Neuronal stem cell (in vitro differentiated cells): ENCODE measurements at places on chromosomes 1 and 21.

GRCh38 chr21:19120591-19120990 is 717.0 kb upstream of the TMPRSS15 start:
- H3K27me3 ChIP-seq: no peaks in the 10 kb centered on the region
- no peak overlapping the region for H3K4me3 ChIP-seq
- no peaks in the 10 kb centered on the region for H3K36me3 ChIP-seq
- H3K27ac ChIP-seq: no peak overlapping the region
- DNase-seq: no peak

DNA sequence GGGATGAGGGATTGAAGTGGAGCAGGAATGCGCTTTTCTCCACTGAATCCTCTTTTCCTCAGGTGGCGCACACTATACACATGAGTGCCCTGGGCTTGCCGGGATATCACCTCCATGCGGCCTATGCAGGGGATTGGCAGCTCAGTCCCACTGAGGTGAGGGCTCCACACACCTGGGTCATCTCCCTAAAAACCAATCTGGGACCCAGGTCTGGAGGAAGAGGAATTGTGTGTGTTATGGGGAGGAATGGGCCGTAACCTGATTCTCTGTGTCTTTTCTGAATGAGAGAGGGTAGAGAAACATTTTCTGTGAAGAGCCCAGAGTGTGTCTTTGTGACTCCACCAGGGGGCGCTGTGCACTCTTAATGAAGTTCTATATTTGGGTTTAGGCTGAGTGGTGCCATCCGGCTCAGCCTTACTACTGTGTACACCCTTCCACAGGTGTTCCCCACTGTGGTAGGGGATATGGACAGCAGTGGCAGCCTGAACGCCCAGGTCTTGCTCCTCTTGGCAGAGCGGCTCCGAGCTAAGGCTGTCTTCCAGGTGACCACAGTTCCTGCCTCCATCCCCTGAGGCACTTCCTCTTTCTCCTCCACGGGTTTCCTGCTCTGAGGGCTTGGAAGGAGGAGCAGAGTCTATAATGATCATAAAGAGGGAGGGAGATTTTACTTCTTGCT is 1.5 kb downstream of the TOMM40L start:
- H3K27me3 ChIP-seq: peaks cover 1% of the 10 kb centered on the region
- H3K4me3 ChIP-seq: no peak overlapping the region
- H3K4me1 ChIP-seq: peaks cover 11% of the 10 kb centered on the region
- H3K36me3 ChIP-seq: peaks cover 22% of the 10 kb centered on the region
- peak; percentile 81 for DNase-seq

GRCh38 chr1:69103705-69104385 is 463.9 kb upstream of the LRRC7 start:
- no peak overlapping the region for H3K4me3 ChIP-seq
- H3K27ac ChIP-seq: no peak overlapping the region
- no peaks in the 10 kb centered on the region for H3K4me1 ChIP-seq

DNA sequence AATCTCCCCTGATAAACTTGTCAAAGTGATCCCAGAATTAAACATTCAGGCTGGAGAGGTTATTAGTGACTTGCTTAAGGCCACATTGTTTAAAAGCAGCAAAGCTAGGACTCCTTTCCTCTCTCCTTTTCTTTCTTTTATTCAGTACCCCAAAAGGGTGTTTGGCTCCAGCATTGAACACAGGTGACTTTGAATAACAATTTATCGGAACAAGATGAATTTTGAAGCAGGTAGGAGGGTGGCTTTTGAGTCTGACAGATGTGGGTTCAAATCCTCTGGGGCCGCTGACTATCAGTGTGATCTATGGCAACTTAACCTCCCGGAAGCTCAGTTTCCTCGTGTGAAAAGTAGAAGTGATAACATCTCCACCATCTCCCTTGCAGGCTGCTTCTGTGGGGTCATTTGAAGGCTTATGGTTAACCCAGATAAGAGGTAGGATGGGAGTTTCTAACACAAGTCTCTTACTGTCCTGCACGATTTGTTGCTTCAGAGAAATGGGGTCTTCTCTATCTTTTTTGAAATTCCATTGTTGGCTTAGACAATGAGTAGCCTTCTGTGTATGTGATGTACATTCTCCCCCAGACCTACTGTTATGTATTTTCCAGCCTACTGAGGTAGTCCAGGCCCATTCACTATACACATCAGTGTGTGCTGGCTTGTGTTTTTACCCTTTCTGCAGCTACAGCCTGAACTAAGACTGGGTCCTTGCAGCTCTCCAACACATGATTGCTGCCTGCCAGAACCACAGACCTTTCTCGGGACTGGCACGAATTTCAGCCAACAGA is 29.0 kb downstream of the JUN start:
- no peaks in the 10 kb centered on the region for H3K36me3 ChIP-seq
- peaks cover 16% of the 10 kb centered on the region for H3K4me1 ChIP-seq
- no peak overlapping the region for H3K4me3 ChIP-seq
- no peak for DNase-seq
- no peak overlapping the region for H3K27ac ChIP-seq
- no peaks in the 10 kb centered on the region for H3K27me3 ChIP-seq

GRCh38 chr1:174519844-174520243 is 72.1 kb downstream of the GPR52 start:
- H3K27me3 ChIP-seq: no peaks in the 10 kb centered on the region
- DNase-seq: no peak
- peaks cover 7% of the 10 kb centered on the region for H3K4me1 ChIP-seq
- H3K36me3 ChIP-seq: no peaks in the 10 kb centered on the region
- no peak overlapping the region for H3K27ac ChIP-seq
- H3K4me3 ChIP-seq: no peak overlapping the region

DNA sequence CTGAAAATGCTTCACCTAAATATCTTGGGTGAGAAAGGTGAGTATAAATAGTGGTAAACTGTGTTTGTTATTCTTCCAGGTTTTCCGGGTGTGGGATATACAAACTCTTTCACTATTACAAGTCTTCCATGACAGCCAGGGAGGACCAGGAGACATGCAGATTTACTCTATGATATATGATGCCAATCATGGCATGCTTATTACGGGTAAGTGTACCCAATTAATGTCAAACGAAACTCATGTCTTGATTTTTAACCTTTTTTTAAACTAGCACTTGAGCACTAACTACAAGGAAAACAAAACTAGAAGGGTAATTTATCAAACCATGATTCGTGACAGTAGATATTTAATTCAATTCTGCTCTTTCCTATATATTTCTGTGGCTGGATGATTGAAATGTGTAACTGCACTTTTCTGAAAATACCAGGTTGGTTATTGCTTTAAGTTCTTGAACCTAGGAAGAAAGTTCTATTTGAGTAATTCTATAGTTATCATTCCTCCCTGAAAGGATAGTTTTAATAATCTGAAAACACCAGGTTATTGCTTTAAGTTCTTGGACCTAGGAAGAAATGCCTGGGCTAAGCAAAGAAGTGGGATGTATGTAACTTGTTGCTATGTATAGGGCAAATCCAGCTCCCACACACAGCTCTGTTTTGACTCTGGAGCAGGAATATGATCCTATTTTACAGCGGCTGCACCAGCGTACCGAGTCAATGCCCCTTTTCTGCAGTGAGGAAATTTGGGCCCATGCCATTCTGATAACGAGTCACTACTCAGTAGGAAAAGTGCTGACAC is 86.4 kb downstream of the WDR64 start:
- H3K4me1 ChIP-seq: no peaks in the 10 kb centered on the region
- no peaks in the 10 kb centered on the region for H3K36me3 ChIP-seq
- H3K27ac ChIP-seq: no peak overlapping the region
- no peaks in the 10 kb centered on the region for H3K27me3 ChIP-seq

- H3K4me3 ChIP-seq: no peak overlapping the region
- peaks cover 3% of the 10 kb centered on the region for H3K4me1 ChIP-seq
- peaks cover 53% of the 10 kb centered on the region for H3K27me3 ChIP-seq
- H3K36me3 ChIP-seq: no peaks in the 10 kb centered on the region
- DNase-seq: no peak
- no peak overlapping the region for H3K27ac ChIP-seq
Measured at GRCh38 chr1:35577071-35577998, 4.2 kb downstream of the TFAP2E start.

DNA sequence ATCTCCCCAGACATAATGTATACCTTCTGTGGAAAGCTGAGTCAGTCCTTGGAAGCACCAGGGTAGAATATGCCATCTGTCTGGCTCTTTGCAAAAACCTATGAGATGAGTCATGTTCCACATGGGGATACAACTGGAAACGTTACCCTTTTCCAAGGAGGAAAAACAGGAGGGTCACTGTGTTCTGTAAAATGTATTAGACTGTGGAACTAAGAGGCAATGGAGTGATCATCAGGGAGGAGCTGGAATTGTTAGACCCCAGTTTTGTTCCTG is 16.1 kb upstream of the PSMD4 start:
- H3K27me3 ChIP-seq: no peaks in the 10 kb centered on the region
- H3K4me1 ChIP-seq: no peaks in the 10 kb centered on the region
- H3K4me3 ChIP-seq: no peak overlapping the region
- DNase-seq: no peak

- H3K4me3 ChIP-seq: no peak overlapping the region
- H3K36me3 ChIP-seq: no peaks in the 10 kb centered on the region
- H3K27ac ChIP-seq: no peak overlapping the region
- peaks cover 1% of the 10 kb centered on the region for H3K4me1 ChIP-seq
Measured at GRCh38 chr1:181789395-181789794, 272.1 kb downstream of the ZNF648 start.

DNA sequence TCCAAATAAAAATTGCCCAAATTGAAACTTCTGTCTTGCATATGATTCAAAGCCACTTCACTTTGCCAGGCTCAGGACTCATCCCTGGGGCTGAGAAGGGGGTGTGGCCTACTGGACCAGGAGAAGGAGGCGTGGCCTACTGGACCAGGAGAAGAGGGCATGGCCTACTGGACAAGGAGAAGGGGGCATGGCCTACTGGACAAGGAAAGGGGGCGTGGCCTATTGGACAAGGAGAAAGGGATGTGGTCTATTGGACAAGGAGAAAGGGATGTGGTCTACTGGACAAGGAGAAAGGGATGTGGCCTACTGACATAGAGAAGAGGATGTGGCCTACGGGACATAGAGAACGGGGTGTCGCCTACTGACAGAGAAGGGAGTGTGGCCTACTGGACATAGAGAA is 405.3 kb downstream of the RRAGC start:
- no peak overlapping the region for H3K27ac ChIP-seq
- H3K36me3 ChIP-seq: no peaks in the 10 kb centered on the region
- H3K4me1 ChIP-seq: peaks cover 22% of the 10 kb centered on the region
- H3K4me3 ChIP-seq: no peak overlapping the region
- H3K27me3 ChIP-seq: no peaks in the 10 kb centered on the region

DNA sequence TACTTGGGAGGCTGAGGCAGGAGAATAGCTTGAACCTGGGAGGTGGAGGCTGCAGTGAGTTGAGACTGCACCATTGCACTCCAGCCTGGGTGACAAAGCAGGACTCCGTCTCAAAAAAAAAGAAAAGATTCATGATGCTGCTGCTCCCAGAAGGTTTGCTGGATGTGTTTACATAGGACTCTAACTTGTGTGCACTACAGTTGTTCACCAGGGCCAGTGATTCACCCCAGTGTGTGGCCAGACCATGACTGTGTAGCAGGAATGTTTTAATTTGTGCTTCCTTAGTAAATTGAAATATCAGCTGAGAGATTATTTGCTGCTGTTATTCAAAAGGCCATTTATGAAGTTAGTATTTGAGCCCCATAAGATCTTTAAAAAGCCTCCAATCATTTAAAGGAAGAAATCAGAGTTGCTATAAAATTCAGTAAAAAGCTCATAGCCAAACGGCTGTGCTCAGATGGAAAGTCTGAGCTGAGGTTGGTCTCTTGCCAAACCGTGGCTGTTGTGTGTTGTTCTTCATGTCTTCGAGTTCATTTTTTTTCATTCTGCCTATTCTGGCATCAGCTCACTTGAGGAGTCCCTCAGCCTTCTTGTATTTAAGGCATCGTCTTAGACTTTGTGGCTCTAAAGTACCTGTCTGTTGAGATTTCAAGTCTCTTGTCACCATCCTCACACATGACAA is 18.1 kb upstream of the PGD start:
- no peaks in the 10 kb centered on the region for H3K4me1 ChIP-seq
- no peak overlapping the region for H3K4me3 ChIP-seq
- no peak overlapping the region for H3K27ac ChIP-seq
- no peak for DNase-seq

- H3K27me3 ChIP-seq: no peaks in the 10 kb centered on the region
- no peak overlapping the region for H3K4me3 ChIP-seq
- DNase-seq: no peak
- no peak overlapping the region for H3K27ac ChIP-seq
Measured at GRCh38 chr1:27225621-27226020, 8.8 kb upstream of the WDTC1 start.

DNA sequence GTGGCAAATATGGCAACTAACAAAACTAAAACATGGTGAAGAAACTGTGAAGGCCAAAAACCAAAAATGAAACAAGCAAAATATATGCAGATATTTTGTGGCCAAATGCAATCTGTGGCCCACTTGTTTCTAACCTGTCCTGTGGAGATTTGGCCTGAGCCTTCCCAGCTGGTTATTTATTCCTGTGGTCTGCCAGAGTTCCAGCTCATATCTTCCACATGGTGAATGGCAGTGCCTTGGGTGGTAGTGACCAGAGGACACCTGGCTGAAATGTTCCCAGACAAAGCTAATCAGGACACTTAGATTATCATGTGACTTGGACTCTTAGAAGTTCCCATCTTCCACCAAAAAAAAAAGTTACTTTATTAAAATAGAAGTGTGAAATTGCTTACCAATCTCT is 39.7 kb downstream of the RNASEL start:
- no peak overlapping the region for H3K27ac ChIP-seq
- H3K4me1 ChIP-seq: no peaks in the 10 kb centered on the region
- no peak for DNase-seq
- no peaks in the 10 kb centered on the region for H3K36me3 ChIP-seq

DNA sequence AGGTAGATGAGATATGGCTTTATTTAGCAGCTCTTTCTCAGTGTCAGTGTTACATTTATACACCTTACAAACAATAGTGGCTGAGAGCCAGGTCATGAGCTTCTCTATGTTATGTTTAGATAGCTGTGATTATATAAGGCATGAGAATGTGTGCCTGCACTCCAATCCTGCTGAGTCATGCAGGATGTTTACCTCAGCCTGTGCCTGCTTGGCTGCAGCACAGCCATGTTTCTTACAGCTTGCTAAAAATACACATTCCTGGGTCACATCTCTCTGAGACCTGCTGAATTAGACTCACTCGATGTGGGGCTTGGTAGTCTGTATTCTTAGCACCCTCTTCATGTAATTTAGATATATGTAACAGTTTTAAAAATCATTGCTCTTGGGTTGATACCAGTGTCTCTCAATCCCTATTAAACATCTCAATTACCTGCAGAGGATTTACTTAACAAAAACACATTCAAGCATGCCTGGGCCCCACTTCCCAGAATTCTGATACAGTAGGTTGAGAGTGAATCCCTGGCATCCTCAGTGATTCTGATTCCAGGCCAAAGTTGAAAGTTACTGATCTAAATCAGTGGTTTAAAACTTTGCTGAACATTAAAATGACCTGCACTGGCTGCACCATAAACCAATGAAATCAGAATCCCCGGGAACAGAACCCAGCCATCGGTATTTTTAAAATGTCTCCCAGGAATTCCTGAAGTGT is 107.5 kb downstream of the GDAP2 start:
- H3K36me3 ChIP-seq: no peaks in the 10 kb centered on the region
- no peaks in the 10 kb centered on the region for H3K27me3 ChIP-seq
- no peak for DNase-seq
- H3K4me3 ChIP-seq: no peak overlapping the region
- H3K4me1 ChIP-seq: no peaks in the 10 kb centered on the region
